IMR-90 (cell line): ENCODE measurements at places on chromosomes 11 and 22. TPM values are rescaled to one million over a fixed set of nuclear protein-coding genes. Genes with fewer than 3 reads are reported as not detected.

The EHF gene
- not detected in 2 replicates for polyA plus RNA-seq

The MYEOV gene
- 5.8 and 12.5 TPM in 2 replicates for polyA plus RNA-seq

GRCh38 chr22:49524362-49524761, 303.3 kb downstream of the BRD1 start:
- no peak for DNase-seq

DNA sequence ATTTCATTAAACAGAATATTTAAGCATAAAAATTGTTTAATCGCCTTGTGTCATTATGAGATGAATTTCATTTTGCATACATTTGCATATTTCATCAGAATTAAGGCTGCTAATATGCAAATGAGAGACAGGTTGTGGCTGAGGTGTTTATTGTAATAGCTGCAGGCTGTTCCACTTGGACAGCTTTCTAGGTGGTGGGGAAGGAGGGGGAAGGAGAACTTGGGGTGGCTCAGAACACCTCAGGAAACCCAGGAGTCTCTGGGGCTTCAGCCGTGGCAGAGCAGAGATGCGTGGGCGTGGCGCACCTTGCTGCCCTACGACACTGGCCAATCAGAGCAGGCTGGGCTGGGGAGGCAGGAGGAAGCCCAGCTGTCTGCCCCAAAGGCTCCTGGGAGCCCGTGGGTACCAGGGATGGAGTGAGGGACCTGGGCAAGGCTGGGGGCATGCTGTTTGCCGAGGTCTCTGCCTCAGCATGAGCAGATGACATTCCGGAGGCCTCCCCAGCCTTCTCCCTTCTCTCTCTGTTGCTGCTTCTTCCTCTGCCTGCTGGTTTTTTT, 542.9 kb downstream of the MN1 start:
- DNase-seq: no peak
